NCI-H2171 (cell line): ENCODE measurements at places on chromosomes 12 and 14.

DNA sequence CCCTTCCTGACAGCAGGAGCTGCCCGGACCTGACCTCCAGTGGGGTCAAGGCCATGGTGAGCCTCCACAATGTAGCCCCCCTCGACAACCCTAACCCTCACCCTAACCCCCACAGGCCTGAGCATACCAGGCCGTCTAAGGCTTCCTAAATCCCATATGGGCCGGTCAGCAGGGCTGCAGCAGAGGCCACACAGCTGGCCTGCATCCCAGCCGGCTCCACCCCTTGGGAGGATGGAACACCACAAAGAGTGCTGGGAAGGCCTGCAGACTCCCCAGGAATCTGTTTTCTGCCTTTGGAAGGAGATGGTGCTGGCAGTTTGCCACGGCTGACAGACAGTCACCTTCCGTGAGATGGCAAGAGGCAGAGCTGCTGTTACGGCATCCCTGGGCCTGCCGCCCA lies 2.8 kb downstream of the TMEM179 start:
- peak; percentile 76 for DNase-seq

DNA sequence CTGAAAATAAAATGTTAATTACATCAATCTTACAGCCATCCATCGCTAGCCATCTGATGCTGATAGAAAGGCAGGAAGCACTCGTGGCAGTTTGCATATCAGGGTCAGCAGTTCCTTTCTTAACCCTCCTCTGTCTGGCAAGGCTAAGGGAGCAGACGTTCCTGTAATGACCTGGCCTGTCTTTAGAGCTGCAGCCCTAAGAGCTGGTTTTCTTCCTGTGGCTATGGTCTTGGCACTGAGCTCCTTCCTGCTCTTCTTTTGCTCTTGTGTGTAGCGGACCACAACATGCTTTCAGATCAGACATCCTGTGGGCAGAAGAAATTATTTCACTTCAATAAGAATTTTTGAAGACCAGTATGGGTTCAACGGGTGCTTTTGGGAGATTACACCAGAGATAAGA lies 170.4 kb downstream of the DAD1 start:
- no peak for DNase-seq

GRCh38 chr12:13661005-13661887 lies 320.2 kb downstream of the GRIN2B start:
- DNase-seq = no peak

- DNase-seq = no peak
Measured at GRCh38 chr14:72341237-72341636, 409.0 kb downstream of the RGS6 start.

DNA sequence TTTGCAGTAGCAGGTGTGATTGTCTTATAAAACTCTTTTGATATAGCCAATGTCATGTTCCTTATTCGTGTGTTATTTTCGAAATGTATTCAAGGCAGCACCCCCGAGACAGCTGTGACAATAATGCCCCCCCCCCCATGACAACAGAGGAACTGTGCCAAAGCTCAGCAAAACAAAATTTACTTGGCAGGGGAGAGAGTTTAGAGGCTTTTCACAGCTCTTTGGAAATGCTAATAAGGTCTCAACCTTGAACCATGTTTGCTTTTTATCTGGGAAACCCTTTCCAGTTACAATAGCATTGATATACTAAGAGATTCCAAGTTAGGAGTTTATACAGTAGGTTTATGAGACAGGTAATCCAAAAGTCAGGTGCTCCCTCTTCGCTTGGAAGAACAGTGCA lies 56.4 kb upstream of the USP44 start:
- DNase-seq = no peak

- DNase-seq = no peak
Measured at GRCh38 chr12:51970904-51971646, 19.6 kb downstream of the ACVR1B start.

DNA sequence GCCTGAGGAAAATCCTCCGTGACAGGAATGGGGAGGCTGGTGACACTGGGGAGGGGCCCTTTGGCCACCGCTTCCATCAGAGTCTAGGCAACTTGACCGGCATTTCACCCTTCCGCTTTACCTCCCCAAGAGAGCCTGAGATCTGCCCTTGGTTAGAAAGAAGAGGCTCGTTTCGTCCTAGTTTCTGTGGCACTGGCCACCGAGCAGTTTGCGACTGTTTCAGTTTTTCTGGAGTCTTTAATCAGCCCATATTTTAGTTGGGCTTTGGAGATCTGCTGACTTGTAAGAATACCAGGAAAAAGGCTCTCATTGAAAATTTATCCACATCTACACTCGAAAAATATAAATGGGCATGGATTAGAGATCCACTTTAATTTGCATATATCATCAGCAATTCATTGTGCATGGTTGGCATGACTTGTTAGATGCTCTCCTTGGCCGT lies 414 bp upstream of the ANKS1B start:
- DNase-seq = no peak

DNA sequence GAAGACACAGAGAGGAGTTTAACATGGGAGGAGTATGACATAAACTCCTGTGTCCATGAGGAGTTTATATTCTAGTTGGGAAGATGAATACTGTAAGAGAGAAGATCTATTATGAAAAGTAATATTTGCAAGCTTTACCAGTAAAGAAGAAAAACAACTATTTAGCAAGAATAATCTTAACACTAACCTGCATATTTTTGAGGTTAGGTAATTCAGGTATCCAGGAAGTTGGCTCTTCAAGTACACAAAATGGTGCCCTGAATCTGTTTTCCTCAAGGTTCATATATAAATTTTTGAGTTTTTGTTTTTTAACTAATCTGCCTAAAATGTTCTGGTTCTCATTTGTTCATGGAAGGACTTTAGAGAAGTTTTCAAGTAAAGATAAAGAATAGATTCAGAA lies 33.9 kb upstream of the KCNMB4 start:
- no peak for DNase-seq

DNA sequence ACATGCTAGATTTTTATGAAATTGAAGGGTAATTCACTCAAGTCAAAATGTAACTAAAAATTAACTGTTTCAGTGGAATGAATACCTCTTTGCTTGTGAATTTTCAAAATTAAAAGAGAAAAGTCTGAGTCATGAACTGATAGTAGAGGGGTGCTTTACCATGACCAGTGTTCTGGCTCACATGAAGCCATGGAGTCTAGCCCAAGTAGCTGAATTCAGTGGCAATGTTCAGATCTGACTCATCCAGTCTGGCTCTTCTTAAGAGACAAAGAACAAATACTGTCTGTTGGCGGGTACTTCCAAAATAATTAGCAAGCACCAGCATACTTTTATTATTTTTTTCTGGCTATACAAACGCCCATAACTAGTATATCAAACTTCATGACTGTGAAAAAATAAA lies 366.3 kb upstream of the GARIN6 start:
- no peak for DNase-seq

DNA sequence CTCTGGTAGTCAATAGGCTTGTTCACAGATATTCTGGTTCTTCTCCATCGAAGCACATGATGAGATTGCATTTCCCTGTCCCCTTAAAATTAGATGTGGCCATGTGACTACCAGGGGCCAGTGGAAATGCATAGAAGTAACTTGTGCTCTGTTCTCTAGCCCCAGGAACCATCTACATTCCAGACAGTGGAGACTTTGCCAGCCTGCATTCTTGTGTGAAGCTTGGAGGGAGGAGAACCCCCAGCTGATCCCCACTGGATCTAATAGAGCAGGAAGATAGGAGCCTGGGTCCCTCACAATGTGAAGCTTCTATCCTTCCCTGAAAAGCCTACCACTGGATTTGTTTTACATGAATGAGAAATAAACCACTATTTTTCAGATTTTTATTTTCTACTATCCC lies 130.1 kb downstream of the KITLG start:
- no peak for DNase-seq

- DNase-seq = no peak
Measured at GRCh38 chr12:67394550-67394949, 125.4 kb downstream of the CAND1 start.

- DNase-seq = no peak
Measured at GRCh38 chr14:77804592-77804991, 4.7 kb downstream of the ADCK1 start.

GRCh38 chr12:65565601-65566560 lies 258.4 kb upstream of the HMGA2 start:
- no peak for DNase-seq

GRCh38 chr12:105554223-105554678 lies 223.8 kb downstream of the C12orf75 start:
- DNase-seq = no peak

- no peak for DNase-seq
Measured at GRCh38 chr12:67716817-67717216, 68.3 kb downstream of the DYRK2 start.

- DNase-seq = no peak
Measured at GRCh38 chr14:97280526-97280925, 483.3 kb downstream of the VRK1 start.

DNA sequence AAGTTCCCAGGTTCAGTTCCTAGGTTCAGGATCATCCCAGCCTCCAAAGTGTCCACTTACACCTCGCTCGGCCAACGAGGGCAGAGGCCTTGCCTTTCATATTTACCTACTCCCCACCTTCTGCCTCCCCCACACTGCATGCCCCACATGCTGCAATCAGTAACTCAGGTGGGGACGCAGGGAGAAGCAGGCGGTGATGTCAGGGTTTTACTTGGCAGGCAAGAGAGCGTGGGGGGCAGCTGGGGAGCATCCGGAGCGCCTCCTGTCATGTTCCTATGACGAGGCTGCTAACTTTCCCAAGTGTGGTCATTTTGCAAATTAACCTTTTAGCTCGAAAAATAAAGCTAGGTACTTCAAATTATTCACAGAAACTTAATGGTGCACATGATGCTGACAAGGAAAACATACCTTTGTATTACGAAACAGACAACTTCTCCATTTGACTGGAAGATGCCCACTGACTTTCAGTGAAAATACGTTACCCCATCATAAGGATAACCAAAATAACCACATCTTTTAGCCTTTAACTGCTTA lies 53.8 kb downstream of the SETD3 start:
- DNase-seq = no peak

GRCh38 chr14:53153702-53154112 lies 584 bp upstream of the DDHD1 start:
- DNase-seq = no peak

- no peak for DNase-seq
Measured at GRCh38 chr12:47216150-47216677, 136.5 kb upstream of the AMIGO2 start.

GRCh38 chr14:69819607-69820006 lies 22.6 kb upstream of the SLC10A1 start:
- no peak for DNase-seq

GRCh38 chr12:100826323-100826722 lies 31.7 kb downstream of the ANO4 start:
- no peak for DNase-seq

DNA sequence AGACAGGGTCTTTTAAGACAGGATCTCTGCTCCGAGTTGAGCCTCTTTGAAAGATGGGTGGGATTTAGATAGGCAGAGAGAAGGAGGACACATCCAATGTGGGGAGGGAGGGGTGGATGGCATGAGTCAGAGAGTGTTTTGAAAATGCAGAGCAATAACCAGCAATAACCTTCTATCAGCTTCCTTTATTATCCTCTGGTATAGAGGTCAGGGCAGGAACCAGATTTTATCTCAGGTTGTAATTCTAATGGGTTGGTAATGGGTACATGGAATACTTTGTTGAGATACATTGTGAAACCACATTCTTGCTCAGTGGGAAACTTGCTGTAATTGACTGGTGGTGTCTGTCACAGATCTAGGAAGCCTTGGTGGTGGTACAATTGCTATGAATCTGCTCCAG lies 37.6 kb upstream of the CCDC63 start:
- DNase-seq = no peak

DNA sequence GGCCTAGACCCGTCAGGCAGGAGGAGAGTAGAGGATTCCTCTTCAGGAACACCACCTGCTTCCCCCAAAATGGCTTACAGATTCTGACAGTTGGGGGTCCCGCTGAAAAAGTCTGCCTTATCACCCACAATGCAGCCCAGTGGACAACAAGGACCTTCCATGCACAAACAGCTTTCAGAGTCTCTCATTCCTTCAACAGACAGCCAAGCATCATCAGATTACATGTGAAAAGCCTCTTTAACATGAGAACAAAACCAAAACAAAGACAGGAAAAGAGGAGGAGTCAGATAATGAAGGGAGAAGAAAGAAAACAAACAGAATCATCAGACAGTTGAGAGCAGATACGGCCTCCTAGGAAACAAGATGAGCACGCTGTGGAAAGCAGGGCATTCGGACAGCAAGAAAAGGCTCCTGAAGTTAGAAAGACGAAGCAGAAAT lies 18.3 kb downstream of the KCTD10 start:
- DNase-seq = no peak

GRCh38 chr14:92497391-92497790 lies 16.2 kb upstream of the RIN3 start:
- DNase-seq = no peak

DNA sequence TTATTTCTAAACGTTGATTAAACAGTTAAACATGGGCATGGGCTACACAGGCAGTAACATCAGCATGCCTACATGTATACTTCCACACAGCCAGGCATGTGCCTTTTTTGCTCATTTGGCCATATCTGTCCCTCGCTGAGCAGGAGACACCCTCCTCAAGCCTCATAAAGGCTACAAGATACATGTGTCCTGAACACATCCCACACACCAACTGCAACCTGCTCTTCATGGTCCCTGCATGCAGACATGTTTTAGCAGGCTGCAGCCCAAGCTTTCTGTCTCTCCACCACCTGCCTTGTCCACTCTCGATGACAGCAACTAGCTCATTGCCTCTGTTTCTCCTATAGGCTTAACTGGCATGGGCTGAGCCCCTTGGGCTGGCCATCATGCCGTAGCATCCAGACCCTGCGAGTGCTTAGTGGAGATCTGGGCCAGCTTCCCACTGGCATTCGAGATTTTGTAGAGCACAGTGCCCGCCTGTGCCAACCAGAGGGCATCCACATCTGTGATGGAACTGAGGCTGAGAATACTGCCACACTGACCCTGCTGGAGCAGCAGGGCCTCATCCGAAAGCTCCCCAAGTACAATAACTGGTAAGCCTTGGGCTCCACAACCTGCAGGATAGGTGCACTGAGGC lies 2.6 kb downstream of the PCK2 start:
- DNase-seq = no peak

- DNase-seq = no peak
Measured at GRCh38 chr12:32305163-32305562, 94.2 kb upstream of the FGD4 start.

DNA sequence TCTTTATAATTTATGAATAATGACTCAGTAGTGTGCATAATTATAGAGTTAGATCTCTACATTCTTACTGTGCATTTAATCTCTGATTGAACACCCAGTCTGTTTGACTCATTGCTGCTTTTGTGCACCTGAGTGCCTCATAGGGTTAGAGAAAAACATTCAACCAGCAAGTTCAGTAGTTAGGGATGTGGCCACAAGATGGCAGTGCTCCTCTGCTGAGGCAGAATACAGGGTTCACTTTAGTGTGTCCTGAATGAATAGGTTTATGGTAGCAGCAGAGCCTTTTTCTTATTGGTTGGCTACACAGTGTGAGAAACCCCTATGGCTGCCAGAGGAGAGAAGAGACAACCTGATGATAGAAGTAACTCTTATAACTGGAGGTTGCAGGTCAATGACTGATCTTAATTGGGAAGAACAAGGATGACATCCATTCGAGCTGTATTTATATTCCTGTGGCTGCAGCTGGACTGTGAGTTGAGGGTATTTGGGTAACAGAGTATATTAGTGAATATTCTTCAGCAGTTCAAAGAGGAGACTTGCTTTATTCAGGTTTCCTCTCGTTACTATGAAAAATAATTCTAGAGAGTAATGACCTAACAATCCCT lies 194.9 kb upstream of the OR4E1 start:
- peak; percentile 50 for DNase-seq
